Airway epithelial cell (primary cell): ENCODE measurements at places on chromosomes 6 and 20. TPM values are rescaled to one million over a fixed set of nuclear protein-coding genes. Genes with fewer than 3 reads are reported as not detected.

The NKX2-4 gene
- total RNA-seq: not detected in 2 replicates

The GGT7 gene
- total RNA-seq: 3.4 and 3.5 TPM in 2 replicates

The NUP153 gene
- 19.6 and 24.3 TPM in 2 replicates for total RNA-seq

The GRM4 gene
- total RNA-seq: 0.07 TPM in 1 of 2 replicates, not detected in the other

The IRF4 gene
- not detected in 2 replicates for total RNA-seq
